ENCODE measurements at places on chromosomes 12 and 14. TPM values are rescaled to one million over a fixed set of nuclear protein-coding genes. Genes with fewer than 3 reads are reported as not detected.

The EGLN3 gene
- total RNA-seq: 43.6 TPM

The CS gene
- total RNA-seq: 93.5 TPM

- no peak for DNase-seq
Observed at GRCh38 chr14:96165493-96166436, 38.9 kb upstream of the BDKRB2 start.

The MED6 gene
- total RNA-seq: 35.9 TPM

DNA sequence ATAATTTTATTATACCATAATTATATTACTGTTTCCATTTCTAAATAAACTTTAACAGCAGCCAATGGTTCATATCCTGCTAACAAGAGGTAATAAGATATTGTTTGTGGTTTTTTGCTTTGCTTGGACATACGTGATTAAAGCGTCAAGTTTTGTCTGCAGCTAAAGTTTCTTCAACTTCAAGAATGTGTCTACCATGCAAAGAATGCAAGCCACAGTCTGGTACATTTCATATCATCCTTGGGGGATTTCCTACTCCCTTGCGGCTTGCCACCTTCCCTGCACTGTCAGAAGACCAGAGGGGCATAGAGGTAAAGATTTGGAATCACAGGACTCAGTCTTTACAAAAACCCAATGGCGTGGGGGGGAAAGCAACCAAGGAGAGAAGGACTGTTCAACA lies 125.2 kb downstream of the MED13L start:
- no peak for DNase-seq

The ZC3H10 gene
- total RNA-seq: 4.2 TPM

DNA sequence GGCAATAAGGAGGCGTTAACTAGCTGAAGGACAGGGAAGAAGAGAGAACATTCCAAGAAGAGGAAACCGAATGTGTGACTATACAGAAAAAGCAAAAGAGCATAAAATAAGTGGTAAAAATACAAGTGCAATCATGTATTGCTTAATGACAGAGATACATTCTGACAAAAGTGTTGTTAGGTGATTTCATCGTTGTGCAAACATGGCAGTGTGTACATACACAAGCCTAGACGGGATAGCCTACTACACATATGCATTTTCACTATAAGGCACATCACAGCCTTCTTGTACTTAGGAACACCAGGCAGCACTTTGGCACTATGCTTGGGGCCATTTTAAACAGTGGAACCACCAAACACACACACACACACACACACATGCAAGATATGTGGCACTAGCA lies 299.3 kb downstream of the BCAT1 start:
- no peak for DNase-seq

The KLRC1 gene
- 0.22 TPM for total RNA-seq

The DNAI7 gene
- total RNA-seq: 0.40 TPM

GRCh38 chr12:70560671-70561070 lies 76.6 kb downstream of the PTPRB start:
- DNase-seq: no peak

The GPD1 gene
- total RNA-seq: 56.3 TPM

DNA sequence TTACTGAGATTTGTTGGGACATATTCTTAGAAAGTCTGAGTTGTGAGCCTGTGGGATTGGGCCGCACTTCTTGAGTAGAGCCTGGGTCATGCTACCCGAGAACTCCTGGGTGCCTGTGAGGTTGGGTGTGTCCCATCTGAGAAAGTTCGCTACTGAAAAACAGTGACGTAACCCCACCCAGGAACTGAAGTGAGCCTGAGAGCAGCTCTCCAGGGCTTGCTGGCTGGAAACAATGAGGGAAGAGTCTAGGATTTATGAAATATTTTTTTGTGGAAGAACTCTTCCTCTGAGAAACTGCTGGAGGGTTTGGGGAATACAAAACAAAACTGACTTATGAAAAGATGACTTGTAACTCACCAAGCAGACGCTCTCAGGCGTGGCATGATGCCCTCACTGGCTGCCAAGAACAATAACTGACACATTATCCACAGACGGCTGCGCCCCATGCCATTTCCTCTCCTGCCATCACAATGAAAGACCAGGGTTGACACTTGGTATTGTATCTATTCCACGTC lies 69.2 kb downstream of the RASSF3 start:
- peak; percentile 75 for DNase-seq

All from muscle of leg (tissue), 16 donors.